Midbrain (tissue), 1 donor: ENCODE measurements at places on chromosomes 7 and 10.
A peak's percentile ranks its signal among the peaks of the same experiment; 100 is the strongest.

DNA sequence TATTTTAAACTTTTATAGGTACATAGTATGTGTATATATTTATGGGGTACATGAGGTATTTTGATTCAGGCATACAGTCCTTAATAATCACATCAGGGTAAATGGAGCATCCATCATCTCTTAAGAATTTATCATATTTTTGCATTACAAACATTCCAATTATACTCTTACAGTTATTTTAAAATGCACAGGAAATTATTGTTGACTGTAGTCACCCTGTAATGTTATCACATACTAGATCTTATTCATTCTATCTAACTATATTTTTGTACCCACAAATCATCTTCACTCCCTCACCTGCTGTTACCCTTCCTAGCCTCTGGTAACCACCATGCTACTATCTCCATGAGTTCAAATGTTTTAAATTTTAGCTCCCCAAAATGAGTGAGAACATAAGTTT is 56.3 kb upstream of the FAM3C start:
- DNase-seq: no peak

DNA sequence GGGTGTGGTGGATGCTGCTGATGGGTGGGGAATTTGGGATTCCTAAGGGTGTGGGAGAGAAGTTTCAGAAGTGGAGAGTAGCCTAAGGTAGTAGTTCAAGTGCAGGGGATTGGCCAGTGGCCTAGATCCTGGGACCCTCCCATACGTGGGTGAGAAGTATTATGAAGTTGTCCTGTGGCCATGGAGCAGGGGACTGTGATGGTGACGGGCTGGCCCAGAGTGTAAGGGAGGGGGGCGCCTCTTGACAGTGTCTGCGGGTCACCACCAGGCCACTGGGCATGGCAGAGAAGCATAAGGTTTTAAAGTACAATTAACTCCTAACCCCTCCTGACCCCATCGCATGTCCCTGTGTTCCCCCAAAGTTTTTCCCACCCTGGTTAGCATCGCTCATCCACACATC is 70.2 kb downstream of the RBM33 start:
- DNase-seq: no peak

GRCh38 chr7:24381894-24382505 is 98.0 kb downstream of the NPY start:
- DNase-seq: no peak

GRCh38 chr7:92447345-92448204 is at the start of gene GATAD1:
Gene GATAD1 (plus strand): TSS chr7:92447482. CDS start chr7:92447730, 248 bp downstream.
- DNase-seq: peak; percentile 94

- no peak for DNase-seq
Observed at GRCh38 chr7:127064-127598, 65.2 kb upstream of the FAM20C start.

- DNase-seq: no peak
Observed at GRCh38 chr7:109873296-109873695, 1217.6 kb upstream of the LRRN3 start.

GRCh38 chr7:137885678-137886077 is 38.9 kb upstream of the DGKI start:
- DNase-seq: no peak

GRCh38 chr7:21923658-21924057 is 22.0 kb downstream of the CDCA7L start:
- DNase-seq: no peak
